ENCODE measurements at places on chromosomes 13 and 19.

DNA sequence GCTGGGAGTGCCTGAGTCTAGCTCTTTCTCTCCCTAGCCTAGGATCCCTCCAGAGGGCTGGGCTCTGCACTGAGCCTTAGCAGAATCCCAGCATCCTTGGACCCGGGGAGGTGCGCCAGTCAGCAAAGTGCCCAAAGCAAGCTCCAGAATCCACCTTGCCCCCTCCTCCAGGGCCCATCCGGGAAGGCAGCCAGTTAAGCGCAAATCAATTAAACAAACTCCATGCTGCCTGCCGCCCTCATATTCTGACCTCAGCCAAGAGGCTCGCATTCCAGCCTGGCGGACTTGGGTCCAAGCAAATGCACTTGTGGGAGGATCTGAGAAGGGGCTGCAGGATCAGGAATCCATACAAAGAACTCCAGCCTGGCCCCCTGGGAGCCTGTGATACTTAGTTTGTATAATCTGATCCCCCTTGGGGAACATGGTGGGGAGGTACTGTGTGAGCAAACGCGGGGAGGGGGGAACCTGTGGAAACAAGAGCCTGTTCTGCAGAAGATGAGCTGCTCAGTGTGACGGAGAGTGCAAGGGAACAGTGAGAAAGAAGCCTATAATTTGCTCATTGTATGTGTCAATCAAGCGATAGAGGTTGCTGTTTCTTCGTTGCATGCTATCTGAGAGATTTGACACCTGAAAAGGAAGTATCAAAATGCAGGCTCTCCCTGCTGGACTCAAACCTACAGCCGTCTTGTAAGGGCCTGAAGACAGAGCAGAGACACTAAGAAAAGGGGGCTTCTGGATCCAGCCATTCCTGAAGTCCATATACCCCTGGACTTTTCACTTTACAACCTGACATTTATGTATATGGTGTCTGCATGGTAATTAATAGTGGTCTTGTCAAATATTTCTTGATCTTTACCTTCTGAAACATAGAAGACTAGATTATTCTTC, 29.4 kb downstream of the ZNRF4 start:
- no peak for DNase-seq

DNA sequence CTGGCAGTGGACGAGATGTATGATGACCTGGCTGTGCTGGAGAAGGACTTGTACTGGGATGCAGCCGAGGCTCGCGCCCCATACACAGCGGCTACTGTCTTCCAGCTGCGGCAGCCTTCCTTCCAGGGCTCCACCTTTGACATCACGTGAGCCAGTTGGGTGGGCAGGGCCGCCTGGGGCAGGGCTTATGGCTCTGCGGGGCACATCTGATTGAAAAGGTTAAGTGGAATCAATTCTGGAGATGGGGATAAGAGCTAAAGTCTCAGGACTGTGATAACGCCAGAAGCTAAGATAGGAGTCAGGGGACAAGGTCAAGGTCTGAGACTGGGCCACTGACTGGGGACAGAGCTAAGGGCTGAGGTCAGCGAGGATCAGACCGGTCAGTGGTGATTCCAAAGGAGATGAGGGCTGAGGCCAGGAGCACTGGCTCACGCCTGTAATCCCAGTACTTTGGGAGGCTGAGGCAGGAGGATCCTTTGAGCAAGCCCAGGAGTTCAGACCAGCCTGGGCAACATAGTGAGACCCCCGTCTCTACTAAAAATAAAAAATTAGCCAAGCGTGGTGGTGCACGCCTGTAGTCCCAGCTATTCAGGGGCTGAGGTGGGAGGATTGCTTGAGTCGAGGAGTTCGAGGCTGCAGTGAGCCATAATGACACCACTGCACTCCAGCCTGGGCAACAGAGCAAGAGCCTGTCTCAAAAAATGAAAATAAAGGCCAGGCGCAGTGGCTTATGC, 4.7 kb downstream of the BEST2 start:
- no peak for DNase-seq

- DNase-seq = no peak
Measured at GRCh38 chr19:41893899-41894298, 10.9 kb downstream of the ARHGEF1 start.

GRCh38 chr13:94822356-94822755, 110.0 kb upstream of the SOX21 start:
- no peak for DNase-seq

GRCh38 chr13:47184321-47184720, 287.5 kb upstream of the HTR2A start:
- no peak for DNase-seq

DNA sequence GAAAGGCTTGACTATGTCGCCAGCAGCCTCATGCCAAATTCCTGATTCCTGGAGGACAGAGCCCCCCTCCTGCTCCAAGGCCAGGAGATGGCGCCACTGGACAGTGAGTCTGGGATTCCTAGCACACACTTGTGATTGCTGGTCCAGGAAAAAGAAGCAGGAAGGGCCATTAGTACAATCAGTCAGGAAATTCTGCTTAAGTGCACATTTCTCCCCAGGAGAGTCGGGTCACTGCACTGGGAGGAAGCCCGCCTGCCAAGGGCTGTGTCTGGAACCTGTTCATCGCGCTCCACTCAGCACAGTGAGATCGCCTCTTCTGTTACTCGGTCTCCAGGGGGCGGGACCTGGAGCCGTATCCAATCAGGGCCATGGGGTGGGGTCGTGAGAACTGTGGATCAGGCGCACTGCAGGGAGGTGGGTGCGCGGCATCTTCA, 65.1 kb downstream of the ZNF823 start:
- peak; percentile 74 for DNase-seq
